Stimulated activated naive CD8-positive, alpha-beta T cell treated with anti-CD3 and anti-CD28 coated beads, Interleukin-15, Interleukin-2, amounts not matched to agents 100 U/mL and 50 U/mL, for 24 hours (primary cell): ENCODE measurements at places on chromosomes 2 and 18.

DNA sequence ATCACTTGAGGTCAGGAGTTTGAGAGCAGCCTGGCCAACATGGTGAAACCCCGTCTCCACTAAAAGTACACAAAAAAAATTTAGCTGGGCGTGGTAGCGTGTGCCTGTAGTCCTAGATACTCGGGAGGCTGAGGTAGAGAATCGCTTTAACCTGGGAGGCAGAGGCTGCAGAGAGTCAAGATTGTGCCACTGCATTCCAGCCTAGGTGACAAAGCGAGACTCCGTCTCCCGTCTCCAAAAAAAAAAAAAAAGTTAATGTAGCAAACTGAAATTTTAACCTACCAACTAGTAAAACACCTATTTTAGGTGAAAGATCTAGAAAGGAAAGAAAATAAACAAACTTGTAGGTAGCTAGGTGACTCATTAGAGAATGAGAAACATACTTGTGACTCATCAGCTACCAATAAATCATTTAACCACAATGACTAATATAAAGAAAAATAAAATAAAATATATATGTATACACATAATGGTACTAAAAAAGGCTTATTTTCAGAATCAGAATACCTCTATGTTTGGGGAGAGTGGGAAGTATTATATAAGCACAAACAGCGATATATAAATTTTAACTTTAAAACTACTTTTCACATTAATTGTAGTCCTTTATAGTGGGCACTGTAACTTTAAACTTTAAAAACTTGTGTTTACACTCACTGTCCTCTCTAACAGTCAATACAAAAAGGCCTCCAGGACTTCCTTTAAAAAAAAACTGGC, 36.6 kb downstream of the DARS1 start:
- DNase-seq: no peak

- peak; percentile 60 for DNase-seq
Measured at GRCh38 chr18:44758861-44759631, 78.4 kb downstream of the SETBP1 start.

- DNase-seq: no peak
Measured at GRCh38 chr2:188976545-188977268, 2.5 kb downstream of the COL3A1 start.

GRCh38 chr2:171692331-171692730, 5.1 kb downstream of the DYNC1I2 start:
- DNase-seq: no peak

GRCh38 chr2:232491139-232491780, 3.6 kb upstream of the ECEL1 start:
- no peak for DNase-seq

GRCh38 chr2:127784965-127785518, 25.9 kb downstream of the WDR33 start:
- DNase-seq: no peak
